Neural crest cell (in vitro differentiated cells): ENCODE measurements at places on chromosomes 6 and 20.
A peak's percentile ranks its signal among the peaks of the same experiment; 100 is the strongest.

DNA sequence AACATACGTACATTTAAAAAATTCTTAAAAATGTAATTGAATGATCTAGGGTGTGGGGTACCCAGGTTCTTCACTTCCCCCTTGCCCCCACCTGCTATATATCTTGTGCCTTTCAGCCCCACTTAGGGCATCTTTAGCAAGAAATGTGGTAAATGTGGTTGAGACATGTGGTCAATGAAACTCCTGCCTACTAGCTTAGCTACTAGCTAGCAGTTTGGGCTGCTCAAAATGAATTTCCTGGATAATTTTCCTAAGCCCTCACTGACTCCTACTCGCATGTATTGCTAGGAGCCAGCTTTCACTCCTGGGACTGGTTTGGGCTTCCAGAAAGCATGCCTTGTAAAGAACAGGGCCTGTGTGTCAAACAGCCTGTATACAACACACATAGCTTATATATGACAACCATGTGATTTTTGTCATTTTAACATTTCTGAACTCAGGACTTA is 257.3 kb downstream of the ATXN1 start:
- DNase-seq: no peak

GRCh38 chr6:113077794-113078193 is 730.7 kb downstream of the RFPL4B start:
- DNase-seq: no peak

GRCh38 chr6:2971420-2972218 is at the start of gene SERPINB6:
Gene SERPINB6, minus strand, starts transcription at chr6:2971567. Its CDS starts 12,235 bp downstream, at chr6:2959332.
- peak; percentile 35 for DNase-seq

DNA sequence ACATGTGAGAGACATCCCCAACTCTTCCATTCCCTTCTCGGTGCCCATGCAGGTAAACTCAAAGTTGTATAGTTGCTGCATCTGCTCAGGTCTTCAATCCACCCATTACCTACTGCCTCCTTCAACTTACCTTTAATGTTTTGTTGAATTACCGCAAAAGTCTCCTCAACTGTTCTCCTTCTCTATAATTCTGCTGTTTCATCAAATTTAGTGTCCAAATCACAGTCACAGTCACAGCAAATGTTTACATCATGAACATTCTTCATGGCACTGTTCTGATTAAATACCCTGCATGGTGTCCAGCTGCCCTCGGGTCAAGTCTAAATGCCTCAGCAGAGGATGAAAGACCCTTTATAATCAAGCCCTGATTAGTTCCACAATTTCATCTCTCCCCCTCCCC is 130.1 kb downstream of the IPCEF1 start:
- DNase-seq: no peak

DNA sequence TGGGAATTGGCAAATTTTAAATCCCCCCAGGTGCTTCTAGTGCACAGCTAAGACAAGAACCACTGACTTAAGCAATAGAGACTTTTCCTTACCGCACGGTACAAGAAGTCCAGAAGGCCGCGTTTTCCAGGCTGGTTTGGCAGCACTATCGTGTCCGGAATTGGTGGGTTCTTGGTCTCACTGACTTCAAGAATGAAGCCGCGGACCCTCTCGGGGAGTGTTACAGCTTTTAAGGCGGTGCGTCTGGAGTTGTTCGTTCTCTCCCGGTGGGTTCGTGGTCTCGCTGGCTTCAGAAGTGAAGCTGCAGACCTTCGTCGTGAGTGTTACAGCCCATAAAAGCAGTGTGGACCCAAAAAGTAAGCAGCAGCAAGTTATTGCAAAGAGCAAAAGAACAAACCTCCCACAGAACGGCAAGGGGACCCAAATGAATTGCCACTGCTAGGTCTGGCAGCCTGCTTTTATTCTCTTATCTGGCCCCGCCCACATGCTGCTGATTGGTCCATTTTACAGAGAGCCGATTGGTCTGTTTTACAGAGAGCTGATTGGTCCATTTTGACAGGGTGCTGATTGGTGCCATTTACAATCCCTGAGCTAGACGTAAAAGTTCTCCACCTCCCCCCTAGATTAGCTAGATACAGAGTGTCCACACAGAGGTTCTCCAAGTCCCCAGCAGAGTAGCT is 264.5 kb downstream of the PREX1 start:
- no peak for DNase-seq

- DNase-seq: no peak
These were observed 19.3 kb upstream of the ZNF831 start for GRCh38 chr20:59144179-59144830.

DNA sequence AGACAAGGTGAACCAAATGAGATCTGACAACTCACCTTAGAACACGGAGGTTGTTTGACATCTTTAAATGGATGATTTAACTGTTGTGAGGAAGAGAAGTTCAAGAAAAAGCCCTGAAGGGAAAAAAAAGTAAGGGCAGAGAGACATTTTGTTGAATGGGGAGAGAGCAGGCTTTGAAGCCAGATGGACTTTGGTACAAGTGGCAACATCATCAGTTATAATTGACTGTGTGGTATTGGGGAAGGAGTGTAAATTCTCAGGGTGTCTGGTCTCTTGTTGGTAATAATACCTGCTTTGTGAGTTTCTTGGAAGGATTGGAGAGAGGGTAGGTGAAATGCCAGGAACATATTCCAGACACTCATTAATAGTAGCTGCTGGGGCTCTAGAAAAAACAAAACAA is 21.6 kb downstream of the OGFRL1 start:
- DNase-seq: no peak

DNA sequence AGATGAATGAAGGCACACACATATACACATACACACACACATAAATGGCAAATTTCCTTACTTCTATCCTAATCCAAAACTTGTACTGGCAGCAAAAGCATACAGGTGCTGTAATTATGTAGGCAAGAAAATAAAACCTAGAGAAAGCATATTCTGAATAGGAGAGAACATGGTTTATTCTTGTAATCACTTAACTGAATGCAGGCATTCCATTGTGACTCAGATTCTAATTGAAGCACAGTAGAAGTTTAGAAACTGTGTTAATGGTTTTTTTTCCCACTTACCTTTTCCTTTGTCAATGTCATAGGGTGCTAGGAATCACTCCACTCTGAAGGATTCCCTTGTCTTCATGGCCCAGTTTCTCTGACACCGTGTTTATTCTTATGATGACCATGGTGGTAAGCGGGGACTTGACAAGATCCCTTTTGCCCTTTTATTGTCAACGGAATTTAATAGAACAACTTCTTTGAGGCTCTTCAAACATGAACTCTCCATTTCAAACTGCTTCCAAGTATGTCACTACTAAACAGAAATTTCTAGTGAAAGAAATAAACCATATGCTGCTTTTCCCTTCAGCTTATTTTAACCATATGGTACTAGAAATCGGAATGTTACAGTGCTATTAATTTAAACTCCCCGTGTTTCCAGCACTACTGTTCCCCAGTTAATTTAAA is 164.2 kb downstream of the OGFRL1 start:
- no peak for DNase-seq

- no peak for DNase-seq
These were observed 219.1 kb downstream of the MYLK4 start for GRCh38 chr6:2531426-2532215.

DNA sequence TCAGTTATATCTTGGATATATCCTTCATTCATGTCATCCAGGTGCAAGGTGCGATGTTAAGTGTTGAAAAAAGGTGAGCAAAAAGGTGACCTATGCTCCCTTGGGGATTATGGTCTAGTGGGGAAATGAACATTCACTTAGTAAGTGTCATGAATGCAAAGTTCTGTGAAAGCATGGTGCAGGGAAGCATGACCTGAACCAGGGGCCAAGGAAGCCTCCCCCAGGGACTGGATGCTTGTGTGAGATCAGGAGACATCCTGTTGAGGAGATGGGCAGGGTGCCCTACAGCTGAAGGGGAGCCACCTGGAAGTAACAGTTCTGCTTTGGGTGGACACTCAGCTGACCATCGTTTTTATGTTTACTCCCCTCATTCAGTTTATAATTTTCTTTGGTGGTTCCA is 179.5 kb downstream of the SYNDIG1 start:
- no peak for DNase-seq

DNA sequence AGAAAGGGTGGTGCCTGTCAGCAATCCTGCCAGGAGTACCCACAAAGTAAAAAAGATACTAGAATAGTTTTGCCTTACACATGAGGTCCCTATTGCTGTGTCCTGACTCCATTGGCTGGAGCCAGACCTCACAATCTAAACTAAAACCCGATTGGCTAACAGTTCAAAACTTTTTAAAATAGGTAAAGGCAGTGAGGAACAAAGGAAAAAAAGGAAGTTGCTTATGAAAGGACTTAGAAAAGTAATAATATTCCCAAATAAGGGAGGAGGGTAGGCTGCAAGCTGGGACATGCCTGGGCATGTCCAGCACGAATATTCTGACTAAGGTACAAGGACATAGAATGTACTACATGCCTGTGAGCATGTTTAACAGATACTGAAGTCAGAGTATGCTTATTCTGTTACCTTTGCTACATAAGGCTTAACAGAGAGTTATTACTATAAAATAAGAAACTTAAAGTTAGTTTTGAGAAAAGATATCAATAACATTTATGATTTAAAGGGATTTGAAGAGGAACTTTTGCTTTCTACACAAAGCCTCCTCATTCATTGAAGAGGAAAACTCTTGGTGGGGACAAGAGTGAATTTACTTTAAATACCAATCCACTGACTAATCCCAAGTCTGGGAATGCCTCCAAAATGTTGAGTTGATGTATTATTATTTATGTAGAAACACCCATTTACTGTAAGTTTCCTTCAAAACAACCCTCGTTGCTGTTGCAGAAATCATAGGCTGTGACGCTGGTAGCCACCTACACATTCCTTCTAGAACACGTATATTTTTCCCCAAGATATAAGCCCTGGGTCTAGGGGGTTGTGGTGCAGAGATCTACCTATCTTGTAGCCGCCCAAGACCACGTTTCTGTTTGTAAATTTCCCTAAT is 8.2 kb upstream of the MTHFD1L start:
- no peak for DNase-seq

- peak; percentile 81 for DNase-seq
These were observed 35.2 kb downstream of the PHACTR1 start for GRCh38 chr6:12751694-12752325.

DNA sequence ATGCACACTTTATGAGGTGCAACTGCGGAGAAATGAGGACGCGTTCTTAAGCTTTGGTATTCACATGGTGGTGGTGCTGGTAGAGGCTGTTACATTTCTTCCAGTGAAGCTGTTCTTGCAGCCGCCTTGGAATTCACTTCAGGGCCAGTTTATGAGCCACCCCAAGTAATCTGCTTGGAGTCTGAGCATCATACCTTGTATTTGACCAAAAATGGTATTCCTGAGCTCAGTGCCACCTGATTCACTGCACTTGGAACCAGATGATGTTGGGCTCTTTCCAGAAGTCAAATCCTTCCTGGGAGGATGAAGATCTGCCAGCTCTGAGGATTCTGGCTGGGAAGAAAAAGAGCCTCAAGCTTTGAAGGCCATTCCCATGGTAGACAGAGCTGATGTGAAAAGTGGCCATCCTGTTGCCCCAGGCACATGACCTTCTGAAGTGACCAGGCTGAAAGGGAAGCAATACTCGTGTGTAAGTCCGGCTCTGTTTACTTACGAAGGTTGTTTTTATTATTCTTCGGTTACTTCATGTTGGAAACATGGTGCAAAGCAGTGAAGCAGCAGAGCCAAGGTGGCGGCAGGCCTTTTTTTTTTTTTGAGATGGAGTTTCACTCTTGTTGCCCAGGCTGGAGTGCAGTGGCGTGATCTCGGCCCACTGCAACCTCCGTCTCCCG is 7.7 kb downstream of the MANBAL start:
- DNase-seq: no peak

DNA sequence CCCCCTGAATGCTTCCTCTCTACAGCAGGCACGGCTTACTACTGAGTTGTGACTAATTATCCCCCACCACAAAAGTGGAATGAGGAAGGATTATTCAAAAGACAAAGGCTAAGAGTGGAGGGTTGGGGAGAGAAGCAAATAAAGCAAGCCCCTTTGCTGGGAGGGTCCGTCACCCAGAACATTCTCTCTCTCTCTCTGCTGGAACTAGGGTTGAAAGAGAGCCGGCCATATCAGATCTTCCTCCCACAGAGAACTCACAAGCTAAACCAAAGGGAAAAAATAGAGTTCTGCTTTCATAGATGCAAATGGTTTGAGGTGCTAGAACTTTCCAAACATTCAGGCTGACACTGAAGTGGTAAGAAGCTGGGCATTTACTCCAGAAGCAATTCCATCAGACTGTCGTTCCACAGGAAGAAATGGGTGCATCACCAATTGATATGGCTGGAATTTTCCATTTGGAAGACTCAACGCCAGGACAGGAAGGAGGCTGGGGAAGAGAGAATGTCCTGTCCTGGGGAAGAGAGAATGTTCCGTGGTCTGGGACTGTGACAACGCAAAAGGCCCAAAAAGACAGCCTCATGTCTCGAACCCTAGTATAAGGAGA is 7.9 kb downstream of the ZMYND8 start:
- DNase-seq: no peak

DNA sequence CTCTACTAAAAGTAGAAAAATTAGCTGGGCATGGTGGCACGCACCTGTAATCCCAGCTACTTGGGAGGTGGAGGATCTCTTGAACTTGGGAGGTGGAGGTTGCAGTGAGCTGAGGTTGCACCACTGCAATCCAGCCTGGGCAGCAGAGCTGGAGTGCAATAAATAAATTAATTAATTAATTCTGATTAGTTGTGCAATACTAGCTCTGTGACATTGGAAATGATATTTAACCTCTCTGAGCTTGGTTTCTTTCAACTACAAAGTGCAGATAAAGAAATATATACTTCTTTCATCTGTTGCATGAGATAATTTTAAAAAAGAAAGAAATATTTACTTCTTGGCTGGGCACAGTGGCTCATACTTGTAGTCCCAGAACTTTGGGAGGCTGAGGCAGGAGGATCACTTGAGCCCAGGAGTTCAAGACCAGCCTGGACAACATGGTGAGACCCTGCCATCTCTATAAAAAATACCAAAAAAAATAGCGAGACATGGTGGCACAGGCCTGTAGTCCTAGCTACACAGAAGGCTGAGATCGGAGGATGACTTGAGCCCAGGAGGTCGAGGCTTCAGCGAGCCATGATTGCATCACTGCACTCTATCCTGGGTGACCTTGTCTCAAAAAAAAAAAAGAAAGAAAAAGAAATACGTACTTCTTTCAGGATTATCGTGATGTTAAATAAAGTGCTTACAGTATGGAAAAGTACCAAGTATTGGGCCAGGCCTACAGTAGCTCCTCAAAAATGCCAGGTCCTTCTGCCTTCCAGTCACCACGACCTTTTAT is 15.6 kb upstream of the TBCC start:
- DNase-seq: no peak

DNA sequence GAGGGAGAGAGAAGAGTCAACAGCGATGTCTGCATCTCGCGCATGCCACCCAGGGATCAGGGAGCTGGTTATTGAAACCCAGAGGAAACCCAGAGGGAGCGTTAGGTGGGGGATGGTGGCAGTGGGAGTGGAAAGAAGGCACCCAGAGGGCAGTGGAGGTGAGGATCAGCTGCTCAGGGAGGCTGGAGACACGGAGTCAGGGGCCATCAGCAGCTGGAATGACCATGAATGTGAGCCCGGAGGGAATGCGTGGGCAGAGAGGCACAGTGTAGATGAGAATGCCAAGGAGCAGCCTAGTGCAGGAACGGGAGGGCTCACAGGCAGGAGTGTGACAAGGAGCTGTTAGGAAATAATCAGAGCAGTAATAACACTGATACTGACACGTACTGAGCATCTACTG is 36.2 kb downstream of the RSPO4 start:
- DNase-seq: no peak
